D721Med (cell line): ENCODE measurements at places on chromosomes 5 and 9.

- DNase-seq = no peak
Observed at GRCh38 chr5:135568923-135569360, 9.8 kb downstream of the CXCL14 start.

DNA sequence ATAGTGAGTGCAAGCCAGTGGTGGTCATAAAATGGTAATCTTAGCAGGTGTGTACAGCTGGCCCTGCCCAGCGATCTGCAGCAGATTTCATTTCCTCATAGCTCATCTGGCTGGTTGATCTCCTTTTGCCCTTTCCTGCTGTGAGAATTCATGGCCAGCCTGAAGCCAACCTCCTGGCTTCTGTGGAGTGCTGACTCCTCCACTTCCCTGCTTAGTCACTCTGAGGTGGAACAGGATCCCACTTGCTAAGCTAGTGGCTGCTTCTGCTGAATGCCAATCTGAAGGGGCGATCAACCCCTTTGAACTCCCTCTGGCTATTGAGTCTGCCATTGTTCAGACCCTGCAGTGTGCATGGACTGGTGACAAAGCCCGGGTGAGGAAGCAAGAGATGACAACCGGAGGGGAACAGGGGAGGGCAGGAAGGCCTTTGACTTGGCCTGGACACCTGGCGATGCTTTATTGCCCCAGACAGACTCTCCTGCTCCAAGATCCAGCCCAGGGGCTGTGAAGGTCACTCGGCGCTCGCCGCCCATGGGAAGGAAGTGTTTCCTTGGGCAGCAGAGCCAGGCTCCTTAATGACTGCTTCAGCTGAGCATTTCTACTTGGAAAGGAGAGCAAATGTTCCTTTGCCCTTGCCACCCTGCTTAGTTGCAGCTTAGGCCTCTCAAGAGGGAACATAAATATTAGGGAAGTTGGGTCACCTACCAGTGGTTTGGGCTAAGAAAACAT lies 341.1 kb downstream of the ZSWIM6 start:
- no peak for DNase-seq

- no peak for DNase-seq
Observed at GRCh38 chr9:107868186-107868585, 378.6 kb upstream of the KLF4 start.

DNA sequence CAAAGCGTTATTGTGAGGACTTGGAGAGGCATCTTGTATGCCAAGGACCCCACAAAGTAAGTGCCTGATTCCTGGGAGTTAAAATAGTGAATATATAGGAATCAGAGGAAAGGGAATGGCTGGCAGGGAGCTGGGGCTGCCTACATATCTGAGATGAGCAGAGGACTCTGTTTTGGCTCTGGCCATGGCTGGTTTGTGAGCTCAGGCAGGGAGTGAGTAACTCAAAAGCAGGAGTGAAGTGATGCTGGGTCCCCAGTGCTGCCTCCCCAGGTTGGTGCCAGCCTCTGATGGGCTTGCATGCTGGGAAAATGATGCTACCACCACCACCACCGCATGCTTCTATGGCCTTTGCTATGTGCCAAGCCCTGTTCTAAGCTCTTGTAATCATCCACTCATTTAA lies 246.0 kb upstream of the MVB12B start:
- no peak for DNase-seq

- DNase-seq = no peak
Observed at GRCh38 chr5:130978475-130978874, 186.6 kb downstream of the HINT1 start.

- no peak for DNase-seq
Observed at GRCh38 chr9:30723656-30724055, 1660.8 kb upstream of the ACO1 start.

DNA sequence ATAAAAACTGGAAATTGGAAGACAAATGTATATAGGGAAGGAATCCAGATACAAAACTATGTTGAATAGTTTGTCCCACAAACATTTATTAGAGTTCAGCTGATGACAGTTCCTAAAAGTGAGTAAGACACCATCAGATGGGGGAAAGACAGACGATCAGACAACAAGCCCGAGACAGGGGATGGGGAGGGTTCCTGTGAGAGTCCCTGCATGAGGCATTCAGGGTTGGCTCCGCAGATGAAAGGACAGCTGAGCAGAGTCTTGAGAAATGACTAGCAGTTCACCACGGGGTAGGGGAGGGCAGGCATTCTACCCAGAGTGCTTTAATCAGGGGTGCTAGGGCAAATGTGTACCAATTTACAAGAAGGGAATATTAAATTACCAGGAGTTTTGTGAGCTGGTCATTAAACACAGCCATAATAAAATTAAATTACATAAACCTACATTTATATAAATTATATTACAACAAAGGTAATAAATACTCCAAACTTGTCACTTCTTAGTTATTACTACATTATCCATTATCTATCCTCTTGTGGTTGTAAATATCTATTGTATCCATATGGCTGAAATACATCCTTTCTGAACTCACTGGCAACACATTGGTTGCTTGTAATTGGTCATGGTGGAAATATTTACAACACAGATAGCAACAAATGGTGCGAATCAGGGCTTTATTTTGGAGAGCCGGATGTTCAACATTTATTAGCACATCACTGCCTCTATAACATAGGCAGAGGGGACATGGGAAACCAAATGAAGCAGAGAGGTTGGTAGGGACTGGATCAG lies 27.8 kb downstream of the TNFSF15 start:
- DNase-seq = no peak

GRCh38 chr9:126398403-126399058 lies 71.9 kb downstream of the MVB12B start:
- DNase-seq = peak; percentile 85

GRCh38 chr9:19665146-19665863 lies 123.5 kb downstream of the SLC24A2 start:
- DNase-seq = no peak

DNA sequence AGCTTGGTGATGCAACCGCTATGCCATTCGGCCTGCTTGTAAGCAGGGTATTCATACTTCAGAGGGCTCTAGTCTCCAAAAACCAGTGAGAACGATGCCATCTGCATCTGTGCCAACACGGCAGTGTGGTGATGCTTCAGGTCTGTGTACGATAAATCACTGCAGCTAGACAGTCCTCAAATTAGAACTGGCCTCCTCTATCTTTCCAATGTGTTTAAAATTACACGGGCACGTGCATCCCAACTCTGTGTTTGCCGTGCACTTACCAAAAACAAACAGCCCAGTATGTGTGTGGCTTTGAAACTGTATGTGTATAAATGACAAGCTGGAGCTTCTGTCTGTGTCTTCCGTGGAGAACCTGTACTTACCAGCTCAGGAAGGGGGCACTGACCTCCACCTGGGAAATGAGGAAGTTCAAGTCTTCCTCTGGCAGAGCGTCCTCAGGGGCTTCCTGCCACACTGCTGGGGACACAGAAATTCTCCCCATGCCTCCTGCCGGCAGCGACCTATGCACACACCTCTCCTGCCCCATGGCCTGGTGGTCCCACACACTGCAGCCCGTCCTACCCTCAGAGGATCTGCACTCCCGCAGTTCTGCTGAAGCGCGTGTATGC lies 12.3 kb downstream of the MED10 start:
- DNase-seq = no peak

GRCh38 chr5:147763791-147764525 lies 18.6 kb downstream of the JAKMIP2 start:
- no peak for DNase-seq

- no peak for DNase-seq
Observed at GRCh38 chr5:5369051-5369605, 53.3 kb upstream of the ICE1 start.

DNA sequence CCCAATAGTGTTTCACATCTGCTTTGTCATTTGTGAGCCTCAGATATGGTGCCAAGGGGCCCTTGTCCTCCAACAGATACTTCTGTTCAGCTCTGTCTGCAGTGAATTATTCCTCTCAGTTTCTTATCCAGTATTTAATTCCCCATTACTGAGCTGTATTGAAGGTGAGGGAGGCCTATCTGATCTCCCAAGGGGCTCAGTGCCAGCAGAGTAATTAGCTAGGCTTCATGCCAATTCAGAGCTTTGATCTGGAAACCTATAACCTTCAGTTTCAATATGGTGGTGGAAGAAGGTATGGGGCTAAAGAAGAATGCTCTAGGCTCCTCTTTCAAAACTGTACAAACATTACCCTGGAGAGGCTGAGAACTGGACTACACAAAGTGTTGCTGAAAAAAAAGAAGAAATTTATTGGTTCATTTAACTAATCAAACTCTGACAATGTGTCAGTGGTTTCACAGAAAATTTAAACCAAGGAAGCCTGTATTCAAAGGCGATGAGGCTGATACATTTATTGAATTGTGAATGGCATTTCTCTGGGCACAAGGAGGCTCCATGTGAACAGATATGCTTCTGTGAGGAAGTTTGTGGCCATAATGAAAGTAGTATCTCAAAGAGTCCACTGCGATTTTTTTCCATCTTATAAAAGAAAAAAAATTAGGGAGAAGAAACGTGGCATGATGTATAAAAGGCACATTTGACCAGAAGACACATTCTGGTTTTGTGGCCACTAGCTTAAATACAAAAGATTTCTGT lies 397.8 kb downstream of the TLE4 start:
- no peak for DNase-seq

GRCh38 chr5:44389090-44389822 lies at the start of gene FGF10:
FGF10 (minus strand) TSS chr5:44389420; CDS start chr5:44388682, 738 bp downstream.
- no peak for DNase-seq

GRCh38 chr9:78856781-78857180 lies 559.9 kb downstream of the PSAT1 start:
- DNase-seq = no peak

GRCh38 chr9:38090170-38090569 lies 21.1 kb upstream of the SHB start:
- DNase-seq = no peak

GRCh38 chr9:16322849-16323248 lies 547.6 kb downstream of the BNC2 start:
- DNase-seq = no peak

GRCh38 chr5:83059341-83059740 lies 17.9 kb downstream of the TMEM167A start:
- DNase-seq = no peak

GRCh38 chr9:7433508-7434292 lies 365.9 kb downstream of the DMAC1 start:
- DNase-seq = no peak

DNA sequence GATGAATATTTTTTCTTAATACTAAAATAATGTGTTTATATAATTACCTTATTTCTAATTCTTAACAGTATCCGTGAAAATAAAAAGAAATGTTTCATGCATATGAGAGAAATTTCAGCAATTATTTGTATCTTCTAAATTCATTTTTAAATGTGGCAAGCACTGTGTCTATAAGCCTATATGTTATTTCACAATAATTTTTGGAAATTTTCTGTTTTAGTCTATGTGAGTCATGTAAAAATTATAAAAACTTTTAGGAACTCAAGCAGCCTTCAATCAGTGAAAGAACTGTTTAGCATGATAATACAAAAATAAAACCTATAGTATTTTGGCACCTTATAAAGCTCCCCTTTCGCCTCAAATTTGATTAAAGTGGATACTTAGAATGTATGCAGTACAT lies 96.8 kb downstream of the ZCCHC7 start:
- no peak for DNase-seq
